ENCODE measurements at places on chromosomes 6 and 20.

DNA sequence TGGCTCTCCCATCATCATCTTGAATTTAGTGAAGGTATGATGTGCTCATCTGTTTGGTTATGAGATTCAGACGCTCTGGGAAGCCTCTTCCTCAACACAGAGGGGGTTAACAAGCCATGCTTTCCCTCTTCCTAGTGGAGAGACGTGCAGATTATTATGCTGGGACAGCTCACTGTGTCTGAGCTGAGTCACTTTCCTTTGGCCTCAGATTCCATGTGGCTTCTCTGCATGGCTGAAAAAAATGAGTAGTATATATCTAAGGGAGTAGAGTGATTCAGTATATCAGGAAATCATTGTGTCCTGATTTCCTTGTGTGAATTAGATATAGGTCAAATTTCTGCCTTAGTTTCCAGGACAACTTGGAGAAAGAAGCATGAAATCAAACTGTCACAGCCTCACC is 52.6 kb downstream of the FIG4 start:
- DNase-seq: no peak

- DNase-seq: no peak
These were observed 2.0 kb downstream of the LST1 start for GRCh38 chr6:31587791-31588777.

DNA sequence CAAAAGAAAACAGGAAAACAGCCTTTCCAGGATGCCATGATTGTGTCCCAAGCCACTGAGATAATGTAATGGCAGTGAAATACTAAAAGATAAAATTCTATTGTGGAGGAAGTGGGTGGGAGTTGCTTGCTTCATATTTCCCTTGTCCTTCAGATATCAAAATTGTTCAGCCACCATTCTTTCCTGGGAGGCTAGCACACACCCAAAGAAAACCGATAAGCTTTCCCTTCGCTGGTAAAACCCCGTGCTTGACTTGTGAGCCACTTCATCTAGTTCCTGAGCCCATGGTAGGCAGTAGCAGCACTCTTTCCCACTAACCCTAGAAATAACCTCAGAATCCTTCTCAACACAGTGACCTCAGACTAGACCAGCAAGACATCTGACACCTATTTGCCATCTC is 357.4 kb upstream of the PLCB4 start:
- DNase-seq: no peak

GRCh38 chr6:27138837-27139755 is 108.4 kb upstream of the PRSS16 start:
- no peak for DNase-seq

DNA sequence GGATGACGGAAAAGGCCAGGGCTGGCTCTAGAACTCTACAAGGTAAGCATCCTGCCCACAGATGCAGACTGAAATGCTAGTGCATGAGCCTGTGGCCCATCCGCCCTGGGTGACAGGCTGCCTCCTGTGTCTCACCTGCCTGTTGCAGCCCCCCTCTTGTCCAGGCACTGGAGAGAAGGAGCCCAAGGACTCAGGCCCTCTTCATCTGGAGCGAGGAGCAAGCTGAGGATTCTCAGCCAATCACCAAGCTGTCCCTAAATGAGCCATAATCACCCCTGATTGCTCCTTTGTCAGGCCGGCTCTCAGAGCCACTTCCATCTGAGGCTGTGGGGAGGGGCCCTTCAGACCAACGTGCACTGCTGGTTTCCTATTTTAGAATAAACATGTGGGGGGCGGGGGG is 10.0 kb upstream of the SLC32A1 start:
- DNase-seq: no peak

DNA sequence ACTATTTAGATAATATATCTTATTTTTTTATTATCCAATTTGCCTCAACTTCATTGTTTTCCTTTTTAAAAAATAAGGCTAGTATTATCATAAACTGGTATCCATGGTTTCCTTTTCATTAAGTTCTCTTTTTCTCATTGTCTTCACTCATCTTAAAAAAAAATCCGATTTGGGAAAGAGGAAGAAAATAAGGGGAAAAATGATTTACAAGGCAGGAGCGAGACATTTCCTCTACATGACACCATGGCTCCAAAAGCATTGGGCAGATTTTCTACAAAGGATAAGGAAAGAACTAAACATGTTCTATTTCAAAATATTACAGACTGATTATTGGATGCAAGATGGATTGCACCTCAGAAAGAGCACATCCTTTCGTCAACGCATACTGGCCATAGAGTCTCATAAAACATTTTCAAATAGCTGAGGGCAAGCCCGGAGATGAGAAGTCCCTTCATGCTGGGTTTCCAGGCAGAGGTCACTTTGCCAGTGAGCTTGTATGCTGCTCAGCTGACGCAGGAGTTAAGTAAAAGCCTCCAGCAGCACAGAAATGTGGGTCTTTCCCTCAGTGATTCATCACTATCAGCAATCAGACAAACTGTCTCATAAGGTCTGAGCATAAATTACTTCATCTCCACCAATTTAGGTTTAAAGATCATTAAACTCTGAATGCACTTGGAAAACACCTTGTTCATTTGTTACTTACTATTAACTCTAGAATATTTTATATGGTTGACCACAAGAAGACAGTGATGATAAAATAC is 129.0 kb upstream of the TNFAIP3 start:
- DNase-seq: no peak

GRCh38 chr20:51417250-51418136 is 125.0 kb downstream of the NFATC2 start:
- DNase-seq: no peak

- no peak for DNase-seq
These were observed 182.0 kb downstream of the ZDHHC14 start for GRCh38 chr6:157562997-157563396.

- no peak for DNase-seq
These were observed 27.1 kb upstream of the MICB start for GRCh38 chr6:31470801-31471200.

GRCh38 chr20:472889-473292 is 10.6 kb upstream of the TBC1D20 start:
- DNase-seq: no peak

DNA sequence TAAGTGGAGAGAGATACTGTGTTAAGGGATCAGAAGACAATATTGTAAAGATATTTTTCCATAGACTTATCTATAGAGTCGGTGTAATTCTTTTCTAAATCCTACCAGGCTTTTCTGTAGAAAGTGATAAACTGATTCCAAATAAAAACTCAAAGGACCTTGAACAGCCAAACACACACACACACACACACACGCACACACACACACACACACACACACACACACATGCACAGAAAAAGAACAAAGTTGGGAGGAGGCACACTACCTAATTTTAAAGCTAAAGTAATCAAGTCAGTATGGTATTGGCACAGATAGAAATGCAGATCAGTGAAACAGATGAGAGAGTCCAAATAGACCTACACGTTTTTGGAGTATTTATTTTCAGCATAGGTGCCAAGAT is 456.2 kb downstream of the CDC5L start:
- no peak for DNase-seq

DNA sequence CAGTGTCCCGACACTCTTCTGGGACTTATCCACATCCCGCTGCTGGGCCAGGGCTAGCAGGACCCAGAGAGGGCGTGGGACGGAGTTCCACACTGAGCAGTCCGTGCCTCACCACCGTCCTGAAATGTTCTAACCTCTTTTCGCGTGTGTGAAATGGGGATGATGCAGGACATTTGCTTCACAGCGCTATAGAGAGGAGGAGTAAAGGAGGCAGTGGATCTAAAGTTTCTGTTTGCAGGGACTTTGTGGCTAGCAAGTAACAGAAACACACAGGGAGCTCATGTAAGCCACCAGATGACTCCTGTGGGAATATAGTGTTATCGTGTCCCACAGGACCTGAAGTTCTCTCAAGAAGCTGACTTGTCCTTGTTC is 634 bp downstream of the ITPA start:
- DNase-seq: no peak

- no peak for DNase-seq
These were observed 94.5 kb upstream of the ANKEF1 start for GRCh38 chr20:9940329-9940728.

Measured in stimulated activated CD8-positive, alpha-beta memory T cell treated with anti-CD3 and anti-CD28 coated beads, Interleukin-2, amount 100 ng/mL, for 1 hour (primary cell).